ENCODE measurements at places on chromosomes 6 and 20. TPM values are rescaled to one million over a fixed set of nuclear protein-coding genes. Genes with fewer than 3 reads are reported as not detected.

TBXT gene
- not detected for total RNA-seq

MAD2L1BP gene
- total RNA-seq = 20.9 TPM

PAK5 gene
- total RNA-seq = 36.1 TPM

BPIFB2 gene
- not detected for total RNA-seq

All from temporal lobe (tissue), 4 donors.